Glomerular endothelial cell (primary cell): ENCODE measurements at places on chromosomes 3 and 15.

DNA sequence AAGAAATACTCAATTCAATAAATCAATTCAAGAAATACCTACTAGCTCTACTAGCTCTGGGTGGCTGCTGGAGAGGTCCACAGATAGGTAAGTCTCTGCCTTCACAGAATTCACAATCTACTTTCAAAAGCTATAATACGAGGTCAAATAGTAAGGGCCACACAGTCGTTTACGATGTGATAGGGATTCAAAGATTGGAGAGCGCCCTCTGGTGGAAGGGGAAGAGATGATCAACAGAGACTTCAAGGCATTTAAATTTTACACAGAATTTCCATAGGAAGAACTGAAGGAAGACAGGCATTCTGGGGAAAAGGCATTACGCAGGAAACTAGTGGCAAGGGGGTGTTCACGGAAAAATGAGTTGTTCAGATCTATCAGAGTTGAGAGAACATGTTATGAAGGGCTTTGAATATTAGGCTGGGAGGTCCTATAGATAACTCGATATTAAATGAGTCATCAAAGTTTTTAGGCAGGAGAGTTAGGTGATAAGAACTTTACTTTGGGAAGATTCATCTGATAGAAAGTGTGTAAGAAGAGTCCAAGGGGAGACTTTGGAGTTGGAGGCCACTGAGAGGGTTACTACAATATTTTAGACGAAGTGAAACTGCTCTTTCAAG, 128.8 kb downstream of the FRMD5 start:
- DNase-seq: peak; percentile 76

- DNase-seq: no peak
Observed at GRCh38 chr3:39592311-39593050, 125.0 kb downstream of the MOBP start.

- DNase-seq: no peak
Observed at GRCh38 chr3:13045904-13046568, 27.2 kb downstream of the IQSEC1 start.

DNA sequence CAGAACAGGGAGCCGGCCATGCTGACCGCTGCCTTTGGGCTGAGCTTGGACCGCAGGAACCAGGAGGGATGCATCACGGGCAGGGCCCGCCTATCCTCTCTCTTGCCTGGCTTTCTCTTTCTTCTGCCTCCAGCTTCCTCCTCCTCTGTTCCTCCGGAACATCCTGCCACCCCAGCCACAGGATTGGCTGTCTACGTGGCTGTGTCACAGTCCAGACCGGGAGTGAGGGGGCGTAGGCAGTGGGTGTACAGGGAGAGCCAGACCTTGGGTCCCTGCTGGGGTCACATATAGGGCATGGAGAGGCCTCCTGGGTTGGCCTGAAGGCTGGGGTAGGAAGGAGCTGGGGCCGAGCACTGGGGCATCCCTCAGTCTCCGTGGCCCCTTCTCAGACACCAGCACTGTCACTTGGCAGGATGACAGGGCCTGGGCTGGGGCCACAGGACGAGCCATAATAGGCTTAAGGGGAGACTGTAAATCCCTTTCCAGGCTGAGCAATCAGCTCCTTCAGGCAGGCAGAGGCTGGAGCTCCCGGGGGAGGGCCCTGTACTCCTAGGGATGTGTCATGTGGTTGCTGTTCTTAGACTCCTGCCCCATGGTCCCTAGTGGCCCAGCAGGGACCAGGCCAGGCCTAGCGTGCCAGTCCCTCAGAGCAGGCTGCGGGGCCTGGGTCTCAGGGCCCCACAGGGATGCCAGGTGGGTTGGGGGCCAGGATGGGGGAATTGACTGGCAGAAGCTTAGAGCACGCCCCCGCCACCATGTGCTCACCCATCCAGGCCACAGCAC, 25.4 kb downstream of the LINGO1 start:
- no peak for DNase-seq

DNA sequence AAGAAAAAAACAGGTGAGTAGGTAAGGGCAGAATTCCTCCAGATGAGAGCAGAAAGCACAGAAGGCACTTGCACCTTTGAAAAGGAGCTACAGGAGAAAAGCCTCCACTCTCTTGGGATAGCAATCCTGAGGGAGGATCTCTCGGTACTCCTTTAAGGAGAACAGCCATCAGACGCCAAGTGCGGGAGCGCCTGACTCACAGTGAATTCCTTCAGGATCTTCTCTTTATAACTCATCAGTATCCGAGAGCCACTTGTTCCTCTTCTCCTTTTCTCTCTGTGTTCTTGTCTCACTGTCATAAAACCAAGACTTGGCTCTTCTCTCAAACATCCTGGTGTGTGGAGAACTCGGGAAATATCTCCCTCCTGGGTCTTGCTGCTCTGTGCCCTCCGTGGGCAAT, 10.1 kb upstream of the GOLGA8J start:
- no peak for DNase-seq

DNA sequence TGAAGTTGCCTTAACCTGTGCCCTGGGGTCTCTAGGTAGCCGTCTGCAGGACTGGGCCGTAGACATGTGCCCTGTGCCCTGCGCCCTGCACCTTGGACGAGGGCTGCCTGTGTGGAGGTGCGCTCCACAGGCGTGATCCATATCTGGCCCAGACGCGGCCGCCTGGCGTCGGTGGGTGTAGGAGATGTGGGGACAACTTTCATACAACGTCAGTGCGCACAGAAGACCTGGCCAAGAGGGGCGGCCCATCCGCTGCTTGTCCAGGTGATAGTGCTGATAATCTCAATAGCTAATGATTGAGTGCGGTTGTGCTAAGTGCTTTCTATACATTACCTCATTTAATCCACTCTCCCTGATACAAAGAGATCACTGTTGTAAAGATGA, 665 bp upstream of the RASGRP1 start:
- no peak for DNase-seq
